ENCODE measurements at places on chromosomes 1 and 21. TPM values are rescaled to one million over a fixed set of nuclear protein-coding genes. Genes with fewer than 3 reads are reported as not detected.

- DNase-seq, result no peak
Measured at GRCh38 chr1:88141499-88142074, 542.5 kb upstream of the PKN2 start.

DNA sequence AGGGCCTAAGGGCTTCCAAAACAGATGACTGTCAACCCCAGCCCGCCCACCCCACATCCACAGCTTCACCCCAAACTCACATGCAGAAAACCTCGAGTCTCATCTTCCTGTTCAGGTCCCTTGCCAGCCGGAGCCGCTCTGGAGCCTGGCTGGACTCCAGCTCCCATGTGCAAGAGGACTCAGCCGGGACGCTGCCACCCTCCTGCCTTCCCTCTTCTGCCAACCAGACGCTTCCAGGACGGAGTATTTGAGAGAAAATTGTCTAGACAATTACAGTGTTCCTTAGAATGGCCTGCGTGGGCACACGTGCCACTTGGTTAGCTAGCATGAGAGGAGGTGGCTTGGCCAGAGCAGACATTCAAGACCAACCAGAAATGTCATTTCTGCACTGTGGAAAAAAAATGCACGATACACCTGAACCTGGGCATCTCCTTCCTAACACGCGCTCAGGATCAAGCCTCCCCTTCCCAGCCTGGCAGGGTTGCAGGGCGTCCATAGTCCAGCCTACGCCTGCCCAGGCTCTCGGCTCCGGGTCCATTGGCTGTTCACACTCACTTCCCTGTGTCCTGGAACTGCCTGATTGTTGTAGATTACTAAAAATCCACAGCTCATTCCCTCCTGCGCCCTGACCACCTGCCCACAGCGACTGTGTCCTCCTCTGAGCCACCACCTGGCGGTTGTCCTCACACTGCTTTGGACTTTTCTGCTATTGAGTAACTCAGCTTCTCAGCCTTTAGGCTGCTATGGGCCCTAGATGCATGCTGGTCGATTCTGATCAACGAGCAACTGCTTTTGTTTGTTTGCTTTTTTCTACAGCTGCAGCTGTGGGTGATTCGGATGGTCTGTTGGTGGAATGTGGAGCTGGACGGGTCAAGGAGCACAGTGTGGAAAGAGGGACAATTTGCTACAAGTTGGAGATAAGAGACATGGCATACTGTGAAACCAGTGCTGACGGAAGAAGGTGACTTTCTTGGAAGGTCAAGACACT, at the start of gene CLDN14:
TSS of gene CLDN14 (minus strand) at position 708 of the 988 bp plus-strand sequence. CDS start 18,427 bp downstream, outside the sequence.
- no peak for DNase-seq

DNA sequence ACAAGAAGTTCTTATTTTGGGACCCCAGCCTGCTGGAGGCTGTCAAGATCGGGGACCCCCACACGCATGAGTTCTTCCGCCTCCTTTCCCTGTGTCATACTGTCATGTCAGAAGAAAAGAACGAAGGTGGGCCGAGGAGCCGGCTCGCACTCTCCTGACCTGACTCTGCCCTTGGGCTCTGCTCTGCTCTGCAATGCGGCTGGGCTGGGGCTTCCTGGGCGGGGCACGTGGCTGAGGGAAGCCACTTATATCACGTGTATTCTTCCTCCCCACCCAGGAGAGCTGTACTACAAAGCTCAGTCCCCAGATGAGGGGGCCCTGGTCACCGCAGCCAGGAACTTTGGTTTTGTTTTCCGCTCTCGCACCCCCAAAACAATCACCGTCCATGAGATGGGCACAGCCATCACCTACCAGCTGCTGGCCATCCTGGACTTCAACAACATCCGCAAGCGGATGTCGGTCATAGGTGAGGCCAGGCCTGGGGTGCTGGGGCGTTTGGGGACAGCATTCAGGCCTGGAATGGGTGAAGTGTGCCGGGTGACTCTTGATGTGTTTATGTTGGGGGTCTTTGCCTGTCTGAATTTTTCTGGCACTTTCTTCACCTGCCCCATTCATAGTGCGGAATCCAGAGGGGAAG, 17.6 kb downstream of the ATP8B2 start:
- no peak for DNase-seq

GRCh38 chr1:192608671-192609070, 27.3 kb upstream of the RGS13 start:
- DNase-seq, result no peak

DNA sequence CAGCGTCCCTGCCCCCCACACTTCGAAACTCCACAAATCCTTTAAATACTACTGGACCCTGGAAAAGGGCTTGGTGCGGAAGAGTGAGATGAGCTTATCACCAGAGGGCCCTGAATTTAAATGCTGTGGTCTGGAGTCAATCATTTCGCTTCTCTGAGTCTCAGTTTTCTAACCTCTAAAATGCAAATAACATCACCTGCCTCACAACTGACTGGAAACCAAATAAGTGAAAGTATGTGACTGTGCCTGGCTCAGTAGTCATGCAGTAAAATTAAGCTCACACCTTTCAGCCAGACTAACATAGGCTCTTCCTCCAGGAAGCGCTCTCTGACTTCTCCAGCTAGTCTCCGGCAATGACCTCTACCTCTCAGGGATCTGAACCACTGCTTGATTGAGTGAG, 4.2 kb downstream of the GJA4 start:
- no peak for DNase-seq

DNA sequence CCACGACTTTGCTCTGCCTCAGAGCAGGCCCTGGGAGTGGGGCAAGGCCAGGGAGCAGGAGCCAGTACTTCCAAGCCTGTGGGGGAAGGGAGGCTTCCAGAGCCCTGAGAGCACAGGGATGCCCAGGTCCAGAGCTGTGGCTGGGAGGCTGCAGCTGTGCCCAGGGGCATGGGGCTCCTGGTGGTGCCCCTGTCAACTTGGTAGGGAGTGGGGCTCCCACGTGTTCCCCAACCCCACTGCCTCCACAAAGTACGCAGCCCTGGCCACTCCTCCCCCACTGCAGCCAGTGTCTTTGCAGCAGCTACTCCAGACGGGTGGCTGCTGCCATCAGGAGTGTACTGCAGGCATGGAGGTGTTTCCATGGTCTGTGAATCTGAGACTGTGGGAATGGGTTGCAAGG, 294.1 kb upstream of the SNX7 start:
- no peak for DNase-seq

- DNase-seq, result no peak
Measured at GRCh38 chr1:58089898-58090534, 456.5 kb downstream of the OMA1 start.

DNA sequence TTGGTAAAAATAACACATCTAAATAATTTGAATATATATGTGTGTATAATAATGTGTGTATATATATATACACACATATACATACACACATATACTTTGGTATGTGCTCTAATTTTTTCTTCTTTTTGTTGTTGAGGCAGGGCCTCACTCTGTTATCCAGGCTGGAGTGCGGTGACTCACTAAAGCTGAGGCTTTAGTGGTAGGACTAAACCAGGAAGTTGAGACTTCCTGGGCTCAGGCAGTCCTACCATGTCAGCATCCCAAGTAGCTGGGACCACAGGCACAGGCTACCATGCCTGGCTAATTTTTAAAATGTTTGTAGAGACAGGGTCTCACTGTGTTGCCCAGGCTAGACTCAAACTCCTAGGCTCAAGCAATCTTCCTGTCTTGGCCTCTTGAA, 46.7 kb upstream of the CXADR start:
- DNase-seq, result peak; percentile 13

DNA sequence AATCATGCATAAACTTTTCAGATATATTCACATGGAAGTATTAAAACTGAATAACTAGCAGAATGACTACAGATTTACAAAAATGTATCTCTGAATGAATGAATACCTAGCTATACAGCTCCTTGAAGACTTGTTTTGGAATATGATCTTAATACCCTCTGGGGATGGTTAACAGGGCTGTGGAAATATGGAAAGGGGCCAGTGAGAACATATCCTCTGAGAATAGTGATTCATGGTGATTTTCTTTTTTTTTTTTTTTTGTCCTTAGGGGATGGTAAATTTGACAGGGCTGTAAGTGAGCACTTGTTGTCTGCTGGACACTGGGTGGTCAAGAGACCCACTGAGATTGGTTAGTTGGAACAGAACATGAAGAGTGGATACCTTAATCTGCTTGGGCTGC, 80.7 kb upstream of the HP1BP3 start:
- DNase-seq, result no peak

DNA sequence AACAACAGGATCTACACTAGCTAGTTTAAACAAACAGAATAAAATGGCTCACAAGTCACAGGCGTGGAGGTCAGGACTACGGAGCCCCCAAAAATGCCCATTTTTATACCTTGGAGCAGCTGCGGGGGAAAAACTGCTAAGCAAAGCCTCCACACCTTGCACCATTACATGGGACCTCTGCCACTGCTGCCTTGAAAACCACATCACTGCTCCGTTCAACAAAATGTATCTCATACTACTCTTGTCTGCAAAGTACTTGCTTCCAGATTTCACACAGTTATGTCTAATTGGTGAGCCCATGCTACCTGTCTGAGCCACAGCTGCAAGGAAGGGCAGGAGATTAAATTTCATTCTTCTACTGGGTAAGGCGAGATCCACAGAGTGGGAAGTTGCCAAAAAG, 24.4 kb downstream of the MRPL39 start:
- DNase-seq, result no peak

DNA sequence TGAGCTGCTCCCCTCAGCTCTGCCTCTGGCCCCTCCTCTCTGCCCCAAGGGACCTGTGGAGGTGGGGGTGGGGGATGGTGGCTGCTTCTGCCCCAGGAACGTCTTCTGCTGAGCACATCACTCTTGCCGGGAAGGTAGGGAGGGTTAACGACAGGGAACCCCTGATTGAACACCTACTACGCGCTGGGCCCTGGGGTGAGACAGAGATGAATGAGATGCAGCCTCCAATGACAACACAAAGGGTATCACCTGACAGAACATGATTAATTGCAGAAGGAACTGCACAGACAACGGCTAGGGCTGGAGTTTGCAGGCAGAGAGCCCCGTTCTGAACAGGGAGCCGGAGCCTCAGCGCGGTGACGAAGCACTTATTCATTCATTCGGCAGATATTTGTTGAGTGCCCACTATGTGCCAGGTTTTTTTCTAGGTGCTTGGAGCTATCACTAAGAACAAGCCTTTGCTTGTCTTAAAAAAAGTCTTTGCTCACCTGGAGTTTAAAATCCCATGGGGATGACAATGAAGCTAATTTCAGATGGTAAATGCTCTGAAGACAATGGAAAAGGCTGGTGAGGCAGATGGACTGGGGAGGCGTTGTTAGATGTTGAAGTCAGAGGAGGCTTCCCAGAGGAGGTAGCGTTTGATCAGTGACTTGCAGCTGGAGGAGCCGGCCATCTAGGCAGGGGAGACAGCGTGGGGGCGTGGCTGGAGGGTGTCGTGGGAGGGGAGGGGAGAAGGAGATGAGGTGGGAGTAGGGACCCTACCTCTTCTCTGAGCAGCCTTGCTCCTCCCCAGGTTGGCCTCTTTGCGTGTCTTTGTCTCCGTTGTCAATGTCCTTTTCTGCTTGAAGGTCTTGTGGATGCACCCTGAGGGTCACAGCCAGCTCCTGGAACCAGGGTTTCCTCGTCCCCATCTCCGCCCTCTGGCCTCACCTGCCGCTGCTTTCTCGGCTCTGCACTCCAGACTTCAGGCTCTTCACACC, 103.1 kb upstream of the CSF3R start:
- DNase-seq, result no peak

- no peak for DNase-seq
Measured at GRCh38 chr1:103256490-103256889, 148.2 kb upstream of the COL11A1 start.

DNA sequence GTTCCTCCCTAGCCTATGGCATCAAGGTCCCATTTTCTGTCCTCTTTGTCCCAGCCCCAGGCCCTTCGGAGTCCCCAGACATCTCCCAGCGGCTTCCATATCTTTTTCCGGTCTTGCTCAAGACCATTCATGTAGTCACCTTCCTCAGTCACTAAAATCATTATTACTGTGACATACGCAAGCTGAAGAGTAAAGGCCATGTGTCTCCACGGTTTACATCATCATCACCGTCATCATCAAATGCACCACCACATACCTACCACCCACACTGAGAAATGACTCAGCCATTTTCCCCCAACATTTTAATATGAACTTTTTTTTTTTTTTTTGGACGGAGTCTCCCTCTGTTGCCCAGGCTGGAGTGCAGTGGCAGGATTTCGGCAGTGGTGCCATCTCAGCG, 43.4 kb downstream of the FHAD1 start:
- no peak for DNase-seq

DNA sequence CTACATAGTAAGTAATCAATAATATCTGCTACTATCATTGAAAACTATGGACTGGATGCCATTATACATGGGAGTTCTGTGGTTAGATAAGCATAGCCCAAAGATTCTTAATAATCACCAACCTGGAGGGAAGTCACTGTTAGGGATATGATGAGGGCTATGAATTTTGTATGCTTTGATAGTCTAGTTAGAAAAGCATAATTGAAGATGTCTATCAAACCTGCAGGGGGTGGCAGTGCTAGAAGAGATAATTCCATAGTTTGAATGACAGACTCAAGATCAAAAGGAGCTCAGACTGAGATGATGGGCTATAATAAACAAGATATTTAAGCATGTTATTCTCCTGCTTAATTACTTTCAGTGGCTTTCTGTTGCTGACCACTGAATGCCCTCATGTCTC, 15.4 kb upstream of the COA6 start:
- no peak for DNase-seq

DNA sequence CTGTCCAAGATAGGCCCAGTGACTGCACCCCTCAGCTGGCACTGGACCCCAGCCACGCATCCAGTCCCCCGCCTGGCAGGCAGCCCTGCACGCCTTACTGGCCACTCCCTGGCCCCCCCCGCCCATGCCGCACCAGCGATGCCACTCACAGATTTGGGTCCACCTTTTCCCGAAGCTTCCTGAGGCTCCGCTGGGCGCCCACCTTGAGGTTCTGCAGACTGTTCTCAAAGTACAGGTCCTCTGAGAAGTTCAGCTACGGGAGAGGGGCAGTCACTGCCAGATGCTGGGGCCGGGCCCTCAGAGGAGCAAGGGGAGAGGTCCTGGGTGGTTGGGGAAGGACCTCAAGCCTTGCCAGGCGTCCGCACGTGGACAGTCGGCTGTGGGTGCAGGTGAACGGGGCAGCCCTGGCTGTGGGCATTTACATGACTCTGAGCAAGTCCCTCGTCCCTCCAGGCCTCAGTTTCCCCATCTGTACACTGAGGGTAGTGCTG, 8.1 kb downstream of the PRXL2B start:
- DNase-seq, result no peak

GRCh38 chr1:225454733-225455132, 26.9 kb upstream of the LBR start:
- DNase-seq, result peak; percentile 93

GRCh38 chr1:47918257-47918867, 78.8 kb downstream of the TRABD2B start:
- DNase-seq, result no peak

- DNase-seq, result peak; percentile 0
Measured at GRCh38 chr1:72623299-72623708, 341.0 kb upstream of the NEGR1 start.

- DNase-seq, result no peak
Measured at GRCh38 chr1:65003316-65003664, 36.9 kb upstream of the JAK1 start.

Gene TSPAN1
- 139 TPM for total RNA-seq

Gene ELAVL4
- total RNA-seq, result not detected

Gene CNR2
- total RNA-seq, result not detected

Gene NGF
- total RNA-seq, result 9.7 TPM

Gene MIA3
- 61.3 TPM for total RNA-seq

Gene SPATA46
- total RNA-seq, result not detected

Data from PC-9 (cell line).